ENCODE measurements at places on chromosomes 2 and 18.

DNA sequence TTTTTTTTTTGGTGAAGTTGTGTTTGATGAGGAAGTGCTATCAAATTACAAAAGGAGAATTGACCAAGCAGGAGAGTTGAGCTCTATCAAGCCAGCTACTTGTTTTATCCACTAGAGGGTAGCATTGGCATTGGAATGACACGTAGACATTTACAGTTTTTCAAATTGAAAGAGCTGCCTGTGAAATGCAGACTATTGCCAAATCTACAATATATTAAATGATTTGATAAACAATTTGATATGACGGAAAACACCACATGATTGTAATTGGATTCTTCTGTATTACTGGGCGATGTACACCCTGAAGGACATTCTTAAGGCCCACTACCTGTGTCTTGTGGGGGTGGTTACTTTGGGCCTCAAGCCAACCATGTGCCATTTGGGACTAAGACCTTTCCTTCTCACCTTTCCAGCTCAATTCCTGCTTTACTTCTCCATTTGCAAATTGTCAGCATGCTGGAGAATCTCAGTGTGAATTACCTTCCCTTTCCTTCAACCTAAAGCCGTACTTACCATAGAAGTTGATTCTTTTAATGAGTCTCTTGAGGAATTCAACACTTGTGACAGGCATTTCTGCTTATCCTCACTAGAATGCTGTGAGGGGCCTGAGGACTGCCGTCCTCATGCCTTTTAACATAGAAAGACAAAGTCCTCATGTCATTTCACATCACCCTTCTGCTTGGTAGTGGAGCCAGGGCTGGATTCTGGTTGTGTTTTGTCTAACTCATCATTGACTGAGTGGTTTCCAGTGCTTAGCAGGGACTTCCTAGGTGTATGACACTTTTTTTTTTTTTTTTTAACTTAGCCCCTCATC lies 134.8 kb upstream of the THUMPD2 start:
- no peak for DNase-seq

GRCh38 chr2:239669899-239670460 lies 269.2 kb upstream of the HDAC4 start:
- no peak for DNase-seq

DNA sequence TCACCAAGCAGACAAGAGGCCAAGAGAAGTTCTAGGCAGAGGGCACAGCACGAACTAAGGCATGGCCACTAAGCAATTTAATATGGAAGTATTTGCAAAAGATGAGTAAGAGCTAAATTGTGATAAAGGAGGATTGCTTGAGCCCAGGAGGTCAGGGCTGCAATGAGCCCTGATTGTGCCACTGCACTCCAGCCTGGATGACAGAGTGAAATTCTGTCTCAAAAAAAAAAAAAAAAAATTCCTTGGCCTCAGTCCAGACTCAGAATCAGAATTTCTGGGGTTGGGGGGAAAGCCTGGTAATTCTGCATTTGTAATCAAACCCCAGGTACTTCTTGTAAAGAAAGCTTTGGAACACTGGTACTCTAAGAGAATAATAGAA lies 46.8 kb upstream of the RTN4 start:
- DNase-seq, result no peak

DNA sequence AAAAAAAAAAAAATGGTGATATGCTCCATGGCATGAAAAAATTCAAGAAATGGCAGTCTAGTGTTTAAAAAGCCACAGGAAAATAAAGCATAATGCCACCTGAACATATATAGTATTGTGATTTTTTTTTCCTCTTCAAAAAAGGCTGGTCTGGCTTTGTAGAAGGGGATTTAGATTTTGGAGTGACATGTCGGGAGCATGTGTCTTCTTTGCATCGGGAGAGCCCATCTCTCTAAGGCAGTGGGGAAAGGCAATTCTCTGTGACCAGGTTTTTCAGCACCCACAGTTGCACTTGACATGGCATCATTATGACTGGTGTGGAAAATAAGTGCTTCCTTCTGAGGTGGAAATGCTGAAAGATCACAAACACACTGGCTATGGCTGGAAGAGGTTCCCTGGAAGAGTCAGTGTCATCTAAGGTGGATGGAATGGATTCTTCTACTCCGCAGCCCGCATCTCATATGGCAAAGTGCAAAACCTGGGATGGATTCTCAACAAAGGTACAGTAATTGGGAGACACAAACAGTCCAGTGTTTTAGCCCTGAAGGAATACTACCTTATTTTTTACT lies 172.5 kb downstream of the AGAP1 start:
- DNase-seq, result no peak

GRCh38 chr18:38035193-38035592 lies 469.6 kb upstream of the CELF4 start:
- no peak for DNase-seq

DNA sequence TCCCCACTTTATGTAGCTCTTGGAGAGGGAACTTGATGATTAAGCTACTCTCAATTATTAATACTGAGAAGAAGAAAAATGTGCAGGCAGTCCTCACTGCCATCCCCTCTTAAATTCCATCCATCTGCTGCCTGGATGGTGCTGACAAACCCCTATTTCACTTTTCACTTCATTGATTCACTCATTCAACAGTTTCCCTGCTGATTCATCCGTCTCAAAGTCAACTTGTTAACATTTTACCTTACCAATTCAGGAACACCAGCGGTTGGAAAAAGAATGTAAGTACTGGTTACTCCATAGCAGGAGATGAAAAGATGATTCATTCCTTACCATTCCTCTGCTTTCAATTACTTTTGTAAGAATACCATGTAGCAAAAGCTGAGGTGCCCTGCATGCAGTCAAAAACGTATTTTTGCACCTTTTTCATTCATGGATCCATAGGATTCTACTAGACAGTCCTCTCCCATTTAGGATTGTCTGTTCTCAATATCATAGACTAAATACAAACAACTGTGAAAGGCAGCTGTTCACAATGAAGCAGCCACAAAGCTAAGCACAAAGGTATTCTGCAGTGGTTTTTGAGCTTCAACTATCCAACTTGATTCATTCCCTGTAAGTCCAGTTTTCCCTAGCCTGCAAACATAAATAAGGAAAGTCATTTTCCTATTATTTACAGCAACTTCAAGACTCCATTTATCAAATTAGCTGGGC lies 262.0 kb downstream of the MREG start:
- DNase-seq, result no peak

- no peak for DNase-seq
Observed at GRCh38 chr2:149513461-149513860, 74.1 kb downstream of the MMADHC start.

- DNase-seq, result no peak
Observed at GRCh38 chr2:9152975-9153642, 53.5 kb upstream of the ASAP2 start.

GRCh38 chr18:78666666-78667335 lies 312.8 kb upstream of the SALL3 start:
- no peak for DNase-seq

- no peak for DNase-seq
Observed at GRCh38 chr2:79103214-79103613, 15.4 kb upstream of the REG1B start.

- no peak for DNase-seq
Observed at GRCh38 chr18:73249030-73249429, 381.2 kb upstream of the NETO1 start.

DNA sequence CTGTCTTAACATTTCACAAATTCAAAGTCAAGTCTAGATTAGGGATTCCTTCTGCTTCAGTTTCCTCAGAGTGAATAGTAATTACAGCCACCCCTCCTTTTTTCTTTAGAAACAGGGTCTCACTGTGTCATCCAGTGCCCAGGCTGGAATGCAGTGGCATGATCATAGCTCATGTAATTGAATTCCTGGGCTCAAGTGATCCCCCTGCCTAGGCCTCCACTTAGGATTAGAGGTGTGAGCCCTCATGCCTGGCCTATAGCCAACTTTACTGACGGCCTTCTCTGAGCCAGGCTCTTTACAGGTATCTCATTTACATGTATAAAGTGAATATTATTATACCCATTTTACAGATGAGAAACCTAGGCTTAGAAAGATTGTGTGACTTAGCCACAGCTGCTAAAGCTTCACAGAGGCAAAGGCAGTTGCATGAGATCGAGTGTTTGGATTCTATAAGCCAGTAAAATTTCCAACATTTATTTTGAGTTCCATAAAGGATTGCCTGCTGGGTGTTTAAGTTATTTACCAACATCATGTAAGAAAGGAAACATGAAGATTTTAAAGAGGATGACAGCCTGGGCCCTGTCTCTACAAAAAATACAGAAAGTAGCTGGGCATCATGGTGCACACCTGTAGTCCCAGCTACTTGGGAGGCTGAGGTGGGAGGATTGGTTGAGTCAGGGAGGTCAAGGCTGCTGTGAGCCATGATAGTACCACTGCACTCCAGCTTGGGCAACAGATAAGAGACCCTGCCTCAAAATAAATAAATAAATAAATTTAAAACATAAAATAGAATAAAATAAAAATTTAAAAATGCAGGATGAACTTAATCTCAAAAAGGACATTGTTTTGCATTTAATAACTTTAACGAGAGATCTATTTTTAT lies 1.8 kb downstream of the ENOSF1 start:
- DNase-seq, result no peak

DNA sequence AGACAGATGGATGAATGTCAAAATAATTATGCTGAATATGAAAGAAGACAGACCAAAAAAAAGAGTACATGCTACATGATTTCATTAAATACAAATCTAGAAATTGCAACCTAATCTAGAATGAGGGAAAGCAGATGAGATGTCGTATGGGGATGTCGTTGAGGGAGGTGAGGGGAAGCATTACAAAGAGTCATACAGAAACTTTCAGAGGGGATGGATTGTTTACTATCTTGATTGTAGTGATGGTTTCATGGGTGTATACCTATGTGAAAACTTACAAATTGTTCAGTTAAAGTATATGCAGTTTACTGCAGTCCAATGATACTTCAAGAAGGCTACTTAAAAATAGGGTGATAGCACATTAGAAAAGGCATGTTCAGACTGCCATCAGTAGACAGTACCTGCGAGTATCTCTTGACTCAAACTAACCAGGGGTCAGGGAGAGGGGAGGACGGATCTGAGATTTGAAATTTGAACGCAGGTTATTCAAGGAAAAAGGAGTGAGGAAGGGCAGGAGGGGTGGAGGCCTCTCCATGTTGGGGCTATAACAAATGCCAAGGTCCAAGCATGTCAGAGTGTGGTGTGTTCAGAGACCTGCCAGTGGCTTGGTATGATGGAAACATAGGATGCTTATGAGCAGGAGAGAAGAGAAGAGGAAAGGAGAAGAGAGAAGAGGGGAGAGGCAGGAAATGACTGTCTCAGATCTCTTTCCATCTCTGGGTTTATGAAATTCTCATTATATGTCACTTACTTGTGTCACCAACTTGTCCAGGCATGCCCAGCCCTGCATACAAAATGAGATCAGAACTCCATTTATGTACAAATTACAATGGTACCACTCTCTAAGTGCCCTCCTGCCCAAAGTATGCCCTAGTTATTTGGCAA lies 257.3 kb upstream of the CXCR4 start:
- DNase-seq, result no peak

- DNase-seq, result peak; percentile 20
Observed at GRCh38 chr2:213232649-213233437, 51.4 kb upstream of the SPAG16 start.

- no peak for DNase-seq
Observed at GRCh38 chr2:178523596-178524134, 43.4 kb downstream of the PLEKHA3 start.

- DNase-seq, result no peak
Observed at GRCh38 chr2:207090389-207090788, 75.4 kb downstream of the KLF7 start.
